ENCODE measurements at places on chromosomes 11 and 22.

DNA sequence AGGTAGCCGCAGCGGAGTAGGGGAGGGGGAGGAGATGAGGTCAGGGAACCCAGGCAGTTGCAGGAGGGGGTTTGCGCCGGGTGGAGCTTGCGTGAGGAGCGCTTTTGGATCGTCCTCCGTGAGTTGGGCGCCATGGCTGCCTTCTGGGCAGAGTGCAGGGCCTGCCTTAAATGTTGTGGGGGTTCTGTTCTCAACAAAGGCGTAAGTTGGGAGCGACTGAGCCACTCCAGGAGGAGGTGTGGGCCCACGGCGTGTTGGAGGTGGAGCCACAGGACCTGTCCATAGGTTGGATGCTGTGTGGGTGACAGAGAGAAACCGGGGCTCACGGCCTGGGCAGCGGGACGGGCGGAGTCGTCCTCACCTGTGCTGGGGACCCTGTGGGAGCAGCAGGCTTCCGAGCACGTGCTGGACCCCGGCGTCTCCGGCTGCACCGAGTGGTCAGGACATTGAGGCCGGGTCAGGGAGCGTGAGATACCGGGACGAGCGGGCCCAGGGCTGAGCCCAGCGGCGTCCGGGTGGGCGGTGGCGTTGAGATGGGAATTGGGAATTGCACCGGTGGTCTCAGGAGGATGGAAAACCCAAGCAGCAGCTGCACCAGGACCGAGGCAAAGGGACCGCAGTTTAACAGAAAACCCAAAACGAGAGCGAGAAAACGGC is 977 bp upstream of the PGGHG start:
- no peak for DNase-seq

DNA sequence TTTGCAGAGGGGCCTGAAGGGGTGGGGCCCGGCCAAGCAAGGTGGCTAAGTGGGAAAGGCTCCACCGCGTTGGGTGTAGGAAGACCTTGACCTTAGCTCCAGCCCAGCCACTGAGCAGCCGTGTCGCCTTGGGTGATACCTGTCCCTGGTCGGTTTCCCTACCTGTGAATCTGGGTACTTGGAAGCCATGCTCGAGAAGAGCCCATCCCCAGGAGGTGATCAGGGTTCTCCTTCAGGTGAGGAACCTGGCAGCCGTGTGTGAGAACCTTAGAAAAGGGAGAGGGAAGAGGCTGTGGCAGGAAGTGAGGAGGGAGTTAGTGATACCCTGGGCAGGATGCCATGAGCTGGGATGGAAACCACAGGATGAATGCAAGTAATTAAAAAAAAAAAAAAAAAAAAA is 21.6 kb downstream of the PPARA start:
- DNase-seq, result no peak

GRCh38 chr11:116558504-116559211 is 214.1 kb downstream of the BUD13 start:
- DNase-seq, result no peak

DNA sequence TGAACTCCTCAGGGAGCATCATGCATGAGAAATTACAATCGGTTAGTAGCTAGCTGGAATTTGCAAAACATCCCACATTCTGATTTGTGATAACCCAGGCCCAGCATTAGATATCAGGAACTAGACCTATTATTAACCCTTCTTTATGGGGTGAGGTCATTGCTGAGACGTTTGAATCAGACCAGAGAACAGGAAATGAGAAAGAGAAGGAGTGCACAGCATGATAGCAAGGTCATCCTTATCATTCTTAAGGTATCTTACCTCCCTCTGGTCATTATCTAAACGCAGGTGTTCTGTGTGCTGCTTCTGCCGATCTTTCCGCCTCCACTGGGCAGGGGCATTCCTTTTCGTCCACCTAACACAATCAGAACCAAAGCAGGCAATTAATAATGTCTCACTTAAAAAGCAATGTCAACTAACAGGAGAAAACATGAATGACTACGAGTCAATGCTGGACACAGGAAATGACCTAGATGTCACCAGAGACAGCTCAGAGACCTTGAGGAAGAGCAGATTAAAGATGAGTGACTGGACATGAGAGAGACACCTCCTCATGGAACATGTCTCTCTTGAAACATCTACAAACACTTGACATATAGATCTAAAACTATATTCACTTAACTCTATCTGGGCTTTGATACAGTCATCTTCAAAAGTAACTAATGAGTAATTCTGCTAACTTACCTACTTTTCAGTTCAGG is 78.3 kb upstream of the SCUBE2 start:
- DNase-seq, result no peak

GRCh38 chr11:84497981-84498411 is 1129.1 kb downstream of the DLG2 start:
- DNase-seq, result no peak

DNA sequence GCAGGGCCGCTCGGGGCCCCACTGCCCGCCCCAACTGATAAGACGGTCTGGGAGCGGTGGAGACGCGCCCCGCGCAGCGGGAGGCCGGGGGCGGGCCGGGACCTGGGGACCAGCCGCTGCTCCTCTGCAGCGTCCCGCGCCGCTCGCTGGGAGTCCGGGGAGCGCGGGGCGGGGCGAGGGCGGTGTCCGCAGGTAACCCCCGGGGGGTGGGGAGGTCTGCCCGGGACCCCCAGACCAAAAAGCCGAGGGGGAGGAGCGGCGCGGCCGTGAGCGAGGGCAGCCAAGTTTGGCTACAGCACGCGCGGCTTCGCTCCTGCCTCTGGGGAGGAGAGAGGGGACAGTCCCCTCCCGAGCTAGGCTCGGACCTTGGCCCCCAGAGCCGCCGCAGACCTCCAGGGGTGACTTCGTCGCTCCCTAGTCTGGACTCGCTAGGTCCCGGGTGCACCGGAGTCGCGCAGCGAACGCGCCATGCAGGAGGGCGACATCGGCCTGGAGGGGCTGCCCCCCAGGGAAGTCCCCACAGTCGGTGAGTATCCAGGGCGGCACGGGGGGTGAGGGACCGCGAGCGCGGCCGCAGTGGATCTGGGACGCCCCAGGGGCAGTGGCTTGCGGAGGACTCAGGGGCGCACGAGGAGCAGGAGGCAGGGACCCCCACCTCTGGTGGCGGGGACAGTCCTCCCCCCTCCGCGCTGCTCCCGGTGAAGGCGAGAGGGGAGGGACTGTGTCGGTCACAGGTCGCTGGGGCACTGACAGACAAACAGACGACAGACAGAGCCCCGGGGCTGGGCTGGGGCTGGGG is 92.3 kb upstream of the ANO1 start:
- no peak for DNase-seq

GRCh38 chr11:128195756-128196155 is 391.6 kb downstream of the ETS1 start:
- DNase-seq, result no peak

- DNase-seq, result no peak
These were observed 80.5 kb downstream of the DGCR2 start for GRCh38 chr22:19041704-19042074.

DNA sequence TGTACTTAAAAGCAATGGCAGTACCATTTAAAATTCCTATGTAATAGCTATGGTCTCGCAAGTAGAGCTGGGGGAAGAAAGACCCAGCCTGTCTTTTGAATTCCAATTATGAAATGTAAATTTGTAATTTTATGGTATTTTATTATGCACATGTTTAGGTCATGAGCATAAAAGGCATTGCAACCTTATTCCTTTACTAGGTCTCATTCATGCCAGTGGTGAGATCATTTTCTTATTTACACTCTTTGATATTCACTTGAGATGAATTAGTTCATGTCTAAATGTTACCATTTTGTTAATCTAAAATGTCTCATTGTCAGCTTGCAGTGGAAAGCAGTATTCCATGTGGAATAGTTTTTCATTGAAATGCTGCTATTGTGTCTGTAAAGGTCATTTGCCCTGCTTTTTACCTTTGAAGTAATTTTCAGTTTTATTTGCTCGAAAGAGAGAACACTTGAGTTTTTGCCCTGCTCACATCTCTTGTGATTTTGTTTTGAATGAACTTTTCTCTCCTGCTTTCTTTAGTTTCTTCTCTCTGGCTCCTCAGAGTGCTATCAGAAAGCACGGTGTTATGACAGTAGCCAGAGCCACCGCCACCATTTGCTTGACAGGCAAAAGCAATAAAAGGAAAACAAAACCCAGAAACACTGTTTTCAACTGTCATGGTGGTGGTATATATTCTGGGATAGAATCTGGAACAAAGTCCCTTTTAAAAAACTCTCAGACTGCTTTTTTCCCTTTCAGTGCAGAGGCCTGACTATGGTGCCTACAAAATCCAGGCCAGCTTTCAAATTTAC is 37.2 kb upstream of the RAG2 start:
- no peak for DNase-seq

- DNase-seq, result no peak
These were observed 8.7 kb downstream of the PRR5 start for GRCh38 chr22:44710474-44711240.

GRCh38 chr11:130937051-130937450 is 20.8 kb upstream of the SNX19 start:
- no peak for DNase-seq

DNA sequence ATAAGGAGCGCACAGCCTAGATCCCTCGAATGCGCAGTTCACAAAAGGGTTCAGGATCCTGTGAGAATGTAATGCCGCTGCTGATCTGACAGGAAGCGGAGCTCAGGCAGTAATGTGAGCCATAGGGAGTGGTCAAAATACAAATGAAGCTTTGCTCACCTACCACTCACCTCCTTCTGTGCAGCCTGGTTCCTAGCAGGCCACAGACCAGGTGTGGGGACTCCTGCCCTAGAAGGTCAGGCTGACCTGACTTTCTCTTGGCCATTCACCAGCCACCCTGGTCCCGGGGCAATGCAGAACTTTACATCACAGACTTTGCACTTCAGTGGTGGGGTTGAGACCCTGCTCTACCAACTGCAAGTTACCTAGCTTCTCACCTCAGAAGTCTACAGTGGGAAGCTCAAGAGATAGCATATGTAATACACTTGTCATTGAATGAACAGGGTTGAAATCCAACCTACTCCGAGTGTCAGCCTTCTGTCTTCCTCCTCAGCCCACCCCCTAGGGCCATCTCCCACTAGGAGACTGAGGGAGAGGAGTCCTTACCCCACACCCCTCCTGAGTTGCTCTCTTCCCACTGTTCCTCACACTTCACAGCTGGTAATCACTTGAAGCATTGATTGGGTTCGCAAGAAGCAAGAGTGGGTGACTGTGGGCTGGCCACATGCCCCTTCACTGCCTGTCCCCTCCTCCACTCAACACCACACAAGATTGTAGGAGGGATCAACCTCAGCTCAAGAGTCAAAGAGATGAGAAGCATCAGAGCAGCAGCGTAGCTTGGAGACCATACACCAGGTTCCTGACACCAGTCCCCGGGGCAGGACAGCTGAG is 2.0 kb upstream of the KCNJ1 start:
- no peak for DNase-seq

GRCh38 chr11:126510621-126511370 is 155.3 kb downstream of the ST3GAL4 start:
- DNase-seq, result no peak

DNA sequence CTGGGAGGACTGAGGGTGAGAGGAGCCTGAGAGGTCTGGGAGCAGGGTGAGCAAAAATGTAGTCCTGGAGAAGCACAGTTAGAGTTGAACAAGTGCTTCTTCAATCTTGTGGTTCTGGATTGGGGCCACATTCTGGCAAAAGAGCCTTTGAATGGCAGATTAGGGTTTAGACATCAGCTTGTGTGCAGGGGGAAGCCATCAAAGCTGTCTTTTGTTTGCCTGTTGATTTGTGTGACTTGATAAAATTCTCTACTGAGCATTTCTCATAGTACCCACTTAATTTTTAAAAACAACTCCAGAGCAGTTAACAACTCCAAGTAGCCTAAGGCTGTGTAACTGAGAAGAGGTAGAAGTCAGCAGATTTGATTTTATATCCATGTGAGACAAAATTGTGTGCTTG is 166.2 kb downstream of the FAT3 start:
- no peak for DNase-seq

- DNase-seq, result no peak
These were observed 83.8 kb downstream of the TBC1D22A start for GRCh38 chr22:46846150-46846831.

DNA sequence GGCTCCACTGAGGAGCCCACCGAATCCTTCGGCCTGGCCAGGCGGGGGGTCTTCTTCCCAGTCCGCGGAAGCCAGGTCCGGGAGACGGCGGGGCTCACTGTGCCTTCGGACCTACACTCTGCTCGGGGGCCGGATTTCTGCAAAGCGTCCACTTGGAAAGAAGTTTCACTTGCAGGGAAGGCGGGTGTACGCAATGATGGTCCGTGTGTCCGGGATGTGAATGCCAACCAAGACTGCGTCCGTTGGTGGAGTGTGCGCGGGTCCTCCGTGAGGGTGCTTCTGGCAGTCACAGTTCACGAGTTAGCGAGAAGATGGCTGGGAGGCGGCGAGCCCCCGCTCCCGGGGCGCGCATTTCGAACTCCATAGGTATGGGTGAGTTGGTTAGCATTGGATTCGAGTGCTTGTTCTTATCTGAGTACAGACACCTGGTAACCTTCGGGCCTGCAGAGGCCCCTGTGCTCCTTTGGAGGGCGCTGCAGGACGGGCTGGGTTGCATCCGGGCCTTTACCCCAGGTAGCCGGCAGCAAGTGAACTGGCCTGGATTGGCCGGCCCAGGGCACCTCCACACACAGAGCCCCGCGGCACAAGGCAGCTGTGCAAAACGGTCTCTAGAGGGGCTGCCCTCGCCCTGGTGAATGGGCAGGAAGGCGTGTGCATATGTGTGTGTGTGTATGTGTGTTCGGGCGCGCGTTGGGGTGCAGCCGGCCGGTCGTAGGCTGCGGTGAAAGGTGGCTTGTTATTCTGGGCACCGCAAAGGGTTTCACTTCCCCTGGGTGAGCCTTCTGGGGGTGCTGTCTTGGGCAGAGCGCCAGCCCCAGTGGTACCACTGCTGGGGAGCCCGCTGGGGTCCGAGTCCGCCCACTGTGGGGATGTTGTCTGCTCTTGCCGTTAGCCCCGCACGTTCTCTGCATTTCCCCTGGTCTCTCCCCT is 13.3 kb upstream of the CYP2R1 start:
- DNase-seq, result peak; percentile 34

DNA sequence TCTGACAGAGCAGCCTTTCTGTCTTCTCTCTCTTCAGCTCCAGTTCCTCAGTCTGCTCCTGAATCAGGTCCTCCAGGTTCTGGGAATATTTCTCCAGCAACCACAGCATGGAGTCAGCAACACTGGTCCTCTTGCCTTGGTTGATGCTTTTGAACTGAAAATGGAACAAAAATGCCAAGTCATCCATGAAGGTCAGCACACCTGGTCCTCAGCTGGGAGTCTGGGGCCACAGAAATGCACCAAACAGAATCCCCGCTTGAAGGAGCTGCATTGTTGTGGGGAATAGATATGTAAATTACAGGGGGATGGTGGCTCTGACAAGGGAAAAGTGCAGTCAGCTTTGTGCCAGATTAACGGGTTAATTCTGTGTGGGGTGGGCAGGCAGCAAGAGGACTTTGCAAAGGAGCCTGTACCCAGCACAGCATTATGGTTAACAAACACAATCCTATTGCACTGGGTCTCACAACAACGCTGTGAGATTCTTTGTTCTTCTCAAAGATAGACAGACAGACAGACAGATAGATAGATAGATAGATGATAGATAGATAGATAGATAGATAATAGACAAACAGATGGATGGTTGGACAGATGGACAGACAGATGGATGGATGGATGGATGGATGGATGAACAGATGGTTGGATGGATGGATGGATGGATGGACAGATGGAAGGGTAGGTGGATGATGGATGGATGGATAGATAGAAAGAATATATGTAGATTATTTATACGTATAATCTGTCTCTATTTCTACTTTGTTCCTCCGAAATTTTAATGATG is 33.8 kb upstream of the LRRC32 start:
- DNase-seq, result no peak
